ENCODE measurements at places on chromosomes 4 and X. TPM values are rescaled to one million over a fixed set of nuclear protein-coding genes. Genes with fewer than 3 reads are reported as not detected.

Gene MAD2L1
- 0.78 TPM for total RNA-seq

DNA sequence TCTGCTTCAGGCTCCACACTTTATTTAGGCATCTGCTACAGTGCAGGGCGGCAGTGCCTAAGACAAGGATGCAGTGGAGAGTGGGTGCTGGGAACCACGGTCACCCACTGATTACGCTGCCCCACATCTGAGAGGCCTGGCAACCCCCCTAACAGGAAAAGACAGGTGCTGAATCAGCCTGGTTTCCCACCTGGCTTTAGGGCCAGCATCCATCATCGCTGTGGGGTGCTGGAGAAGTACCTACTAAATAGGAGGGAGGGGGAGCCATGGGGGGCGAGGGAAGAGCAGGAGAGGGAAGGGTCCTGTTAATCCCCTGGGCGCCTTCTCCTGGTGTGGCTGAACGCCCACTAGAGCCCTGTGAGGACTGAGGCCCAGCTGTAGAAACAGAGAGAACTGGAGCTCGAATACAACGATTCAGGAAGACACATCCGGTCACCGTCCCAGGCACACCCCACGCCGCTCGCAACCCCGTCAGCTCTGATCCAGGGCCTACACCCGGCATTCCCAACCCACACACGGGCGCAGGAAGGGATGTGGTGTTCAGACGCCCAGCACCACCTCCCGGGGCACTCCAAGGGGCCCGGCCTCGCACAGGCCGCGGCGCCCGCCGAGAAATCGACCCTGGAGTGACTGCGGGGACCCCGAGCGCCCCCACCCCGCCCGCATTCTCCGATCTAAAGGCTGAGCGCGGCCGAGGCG lies 554 bp downstream of the DCTD start:
- peak; percentile 66 for DNase-seq

DNA sequence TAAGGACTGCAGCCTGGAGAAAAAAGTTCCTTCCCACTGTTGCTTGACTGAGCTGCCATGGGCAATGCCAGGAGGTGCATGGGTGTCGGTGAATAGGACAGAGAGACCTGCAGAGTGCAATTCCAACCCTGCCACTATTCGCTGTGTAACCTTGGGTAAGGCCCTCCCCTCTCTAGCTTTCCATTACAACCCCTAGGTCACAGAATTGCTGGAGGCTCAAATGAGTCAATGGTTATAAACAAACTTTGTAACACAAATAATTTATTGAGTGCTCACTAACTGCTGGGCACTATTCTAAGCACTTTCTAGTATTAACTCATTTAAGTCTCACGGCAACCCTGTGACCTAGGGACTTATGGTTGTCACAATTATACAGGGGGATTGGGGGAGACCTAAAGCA lies 37.8 kb downstream of the PJA1 start:
- no peak for DNase-seq

- DNase-seq = peak; percentile 59
Observed at GRCh38 chrX:78104447-78105176, 564 bp downstream of the PGK1 start.

Gene CFAP47
- total RNA-seq = not detected
